ENCODE measurements at places on chromosomes 12 and 14.

GRCh38 chr12:97229004-97229403 is 233.6 kb upstream of the RMST start:
- no peak for DNase-seq

DNA sequence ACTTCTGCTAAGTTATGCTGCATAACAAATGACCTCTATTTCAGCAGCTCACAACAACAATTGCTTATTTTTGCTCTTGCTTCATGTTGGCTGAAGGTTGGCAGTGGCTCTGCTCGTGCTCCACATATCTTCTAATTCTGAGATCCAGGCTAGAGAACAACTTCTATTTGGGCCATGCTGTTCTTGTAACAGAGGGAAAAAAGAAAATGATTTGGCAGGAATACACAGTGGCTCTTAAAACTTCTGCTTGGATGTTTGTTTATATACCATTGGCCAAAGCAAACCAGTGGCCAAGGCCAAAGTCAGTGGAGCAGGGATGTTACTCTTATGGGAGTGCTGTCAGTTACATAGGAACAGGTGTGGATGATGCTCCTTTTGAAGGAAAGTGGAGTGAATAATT is 32.1 kb downstream of the GPHN start:
- DNase-seq = no peak

- DNase-seq = no peak
Observed at GRCh38 chr14:32478050-32478449, 149.0 kb downstream of the AKAP6 start.

DNA sequence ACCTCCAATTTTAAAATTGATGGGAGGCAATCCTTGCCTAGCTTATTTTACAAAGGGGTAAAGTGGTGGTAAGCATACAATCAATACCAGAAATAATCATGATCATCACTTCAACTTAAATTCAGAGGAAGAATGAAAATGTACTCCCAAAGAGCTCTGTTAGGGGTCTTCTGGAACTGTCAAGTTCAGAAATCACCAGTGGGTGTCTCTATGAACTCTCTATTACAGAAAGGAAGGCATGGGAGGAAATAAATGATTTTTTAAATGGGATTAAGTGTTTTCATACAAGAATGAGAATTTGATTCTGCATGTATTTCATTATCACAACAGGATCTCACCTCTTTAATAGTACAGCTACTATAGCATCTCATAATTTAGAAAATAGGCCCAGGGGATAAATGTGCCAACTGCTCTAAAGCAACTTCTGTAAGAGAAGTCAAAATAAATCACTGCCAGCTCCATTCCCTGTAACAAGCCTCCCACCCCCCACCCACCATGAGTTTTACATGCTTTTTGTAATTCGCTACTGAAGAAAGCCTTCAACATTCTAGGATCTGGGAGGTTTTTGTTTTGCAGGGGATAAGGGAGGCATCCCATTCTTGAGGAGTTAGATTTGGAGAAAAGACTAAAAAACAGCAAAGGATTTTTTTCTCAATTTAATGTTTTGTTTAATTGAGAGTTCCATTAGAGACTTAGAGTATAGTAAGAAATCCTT is 9.7 kb downstream of the DCP1B start:
- no peak for DNase-seq

GRCh38 chr12:43338848-43339526 is 213.0 kb downstream of the ADAMTS20 start:
- DNase-seq = no peak

- no peak for DNase-seq
Observed at GRCh38 chr12:26623136-26623535, 209.9 kb downstream of the ITPR2 start.

DNA sequence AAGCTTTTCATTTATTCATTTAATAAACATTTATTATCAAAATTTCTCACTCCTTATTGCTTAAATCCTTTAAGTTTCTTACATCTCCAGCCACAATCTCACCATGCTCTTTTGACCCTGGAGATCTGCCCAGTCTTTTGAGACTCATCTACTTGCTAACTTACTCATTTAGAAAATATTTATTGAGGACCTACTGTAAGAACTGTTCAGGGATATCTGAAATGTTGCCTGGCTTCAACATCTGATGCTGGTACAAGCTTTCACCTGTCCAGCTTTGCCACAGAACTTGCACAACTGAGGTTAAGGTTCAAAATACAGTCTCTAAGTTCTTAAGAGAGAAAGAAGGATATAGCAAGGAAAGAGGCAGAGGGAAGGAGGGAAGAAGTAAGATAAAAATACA is 17.5 kb upstream of the GXYLT1 start:
- no peak for DNase-seq

GRCh38 chr12:25155022-25155576 is 39.9 kb downstream of the DNAI7 start:
- peak; percentile 55 for DNase-seq

DNA sequence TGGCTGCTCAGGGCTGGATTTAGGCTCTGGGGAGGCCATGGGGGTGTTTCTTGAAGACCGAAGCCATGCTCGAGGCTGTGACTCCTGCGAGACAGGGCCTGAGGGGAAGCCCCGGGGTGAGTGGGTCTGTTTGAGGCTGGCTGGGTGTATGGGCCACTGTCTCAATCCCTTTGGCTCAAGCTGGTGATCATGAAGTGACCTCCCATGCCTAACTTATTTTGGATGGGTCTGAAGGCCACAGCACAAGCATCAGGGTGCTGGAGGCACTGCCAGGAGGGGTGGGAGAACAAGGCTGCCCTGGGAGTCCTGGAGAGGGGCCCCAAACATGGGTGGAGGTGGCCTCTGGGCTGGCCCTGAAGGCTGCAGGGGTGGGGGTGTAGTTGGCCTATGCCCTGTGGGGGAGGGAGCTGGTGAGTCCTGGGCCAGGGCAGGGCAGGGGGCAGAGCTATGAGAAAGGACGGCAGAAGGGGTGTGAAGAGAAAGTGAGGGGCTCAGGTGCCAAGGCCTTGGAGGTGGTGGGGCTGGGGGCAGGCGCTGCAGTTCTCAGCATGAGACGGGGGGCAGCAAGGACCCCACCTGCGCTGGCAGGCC is 100.9 kb downstream of the KIF26A start:
- no peak for DNase-seq

GRCh38 chr12:48165089-48165981 is 8.0 kb upstream of the ASB8 start:
- peak; percentile 69 for DNase-seq

- DNase-seq = peak; percentile 72
Observed at GRCh38 chr12:69330475-69331473, 17.4 kb upstream of the LYZ start.

DNA sequence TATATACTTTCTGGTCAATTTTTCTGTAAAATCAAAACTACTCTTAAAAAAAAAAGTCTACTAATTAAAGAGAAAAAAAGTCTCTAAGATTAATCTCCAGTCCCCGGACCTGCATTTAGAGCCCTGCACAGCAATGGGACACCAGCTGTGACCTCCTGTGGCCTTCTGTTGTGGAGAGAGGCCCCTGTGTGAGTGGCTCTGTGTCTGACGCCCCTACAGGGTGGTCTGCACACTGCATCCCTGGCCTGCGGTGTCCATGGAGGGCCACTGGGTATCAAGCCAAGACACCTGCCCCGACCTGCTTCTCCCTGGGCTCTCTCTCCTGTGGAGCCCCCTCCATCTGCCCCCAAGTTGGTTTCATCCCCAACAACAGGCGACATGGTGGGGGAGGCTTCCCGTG is 248.0 kb upstream of the DIO3 start:
- DNase-seq = no peak

DNA sequence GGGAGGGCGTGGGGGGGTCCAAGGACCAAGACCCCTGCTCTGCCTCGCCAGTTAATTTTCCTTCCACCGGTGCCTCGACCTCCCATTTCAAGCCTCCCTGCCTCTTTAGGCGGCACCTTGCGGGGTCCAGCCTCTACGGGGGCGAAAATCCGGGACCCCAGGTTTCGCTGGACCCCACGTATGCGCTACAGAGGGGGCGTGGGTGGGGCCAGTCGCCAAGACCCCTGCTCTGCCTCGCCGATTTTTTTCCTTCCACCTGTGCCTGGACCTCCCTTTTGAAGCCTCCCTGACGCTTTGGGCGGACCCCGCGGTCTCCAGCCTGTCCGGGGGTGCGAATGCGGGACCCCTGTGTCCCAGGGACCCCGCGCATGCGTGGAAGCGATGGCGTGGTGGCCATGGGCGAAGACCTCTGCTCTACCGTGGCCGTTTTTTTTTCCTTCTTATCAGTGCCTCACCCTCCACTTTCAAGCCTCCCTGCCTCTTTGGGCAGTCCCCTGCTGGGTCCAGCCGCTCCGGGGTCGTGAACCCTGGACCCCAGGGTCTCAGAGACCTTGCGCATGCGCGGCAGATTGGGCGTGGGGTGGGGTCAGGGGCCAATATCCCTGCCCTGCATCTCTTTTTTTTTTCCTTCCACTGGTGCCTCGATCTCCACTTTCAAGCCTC is 324.2 kb downstream of the ALG10 start:
- no peak for DNase-seq

- no peak for DNase-seq
Observed at GRCh38 chr12:17134315-17134714, 528.4 kb upstream of the LMO3 start.

DNA sequence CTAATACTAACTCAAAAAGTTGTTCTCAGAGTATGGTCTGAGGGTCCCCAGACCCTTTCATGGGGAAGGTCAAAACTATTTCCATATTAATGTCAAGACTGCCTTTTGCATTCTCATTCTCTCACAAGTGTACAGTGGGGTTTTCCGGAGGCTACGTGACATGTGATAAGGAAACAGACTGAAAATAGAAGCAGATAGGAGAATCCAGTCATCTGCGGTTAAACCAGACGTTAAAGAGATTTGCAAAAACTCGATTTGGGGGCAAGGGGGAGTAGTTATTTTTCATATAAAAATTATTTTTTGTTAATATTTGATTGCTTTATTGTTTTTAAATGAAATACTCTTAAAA is 1.0 kb upstream of the NAP1L1 start:
- DNase-seq = peak; percentile 59

GRCh38 chr12:63911341-63911740 is 66.8 kb downstream of the SRGAP1 start:
- DNase-seq = no peak

GRCh38 chr12:120941846-120942405 is 36.4 kb upstream of the HNF1A start:
- no peak for DNase-seq

GRCh38 chr14:61925043-61925442 is 162.8 kb downstream of the SNAPC1 start:
- no peak for DNase-seq

- no peak for DNase-seq
Observed at GRCh38 chr14:54094765-54095164, 138.1 kb upstream of the BMP4 start.

GRCh38 chr14:69464829-69465228 is 19.7 kb upstream of the PLEKHD1 start:
- DNase-seq = no peak

DNA sequence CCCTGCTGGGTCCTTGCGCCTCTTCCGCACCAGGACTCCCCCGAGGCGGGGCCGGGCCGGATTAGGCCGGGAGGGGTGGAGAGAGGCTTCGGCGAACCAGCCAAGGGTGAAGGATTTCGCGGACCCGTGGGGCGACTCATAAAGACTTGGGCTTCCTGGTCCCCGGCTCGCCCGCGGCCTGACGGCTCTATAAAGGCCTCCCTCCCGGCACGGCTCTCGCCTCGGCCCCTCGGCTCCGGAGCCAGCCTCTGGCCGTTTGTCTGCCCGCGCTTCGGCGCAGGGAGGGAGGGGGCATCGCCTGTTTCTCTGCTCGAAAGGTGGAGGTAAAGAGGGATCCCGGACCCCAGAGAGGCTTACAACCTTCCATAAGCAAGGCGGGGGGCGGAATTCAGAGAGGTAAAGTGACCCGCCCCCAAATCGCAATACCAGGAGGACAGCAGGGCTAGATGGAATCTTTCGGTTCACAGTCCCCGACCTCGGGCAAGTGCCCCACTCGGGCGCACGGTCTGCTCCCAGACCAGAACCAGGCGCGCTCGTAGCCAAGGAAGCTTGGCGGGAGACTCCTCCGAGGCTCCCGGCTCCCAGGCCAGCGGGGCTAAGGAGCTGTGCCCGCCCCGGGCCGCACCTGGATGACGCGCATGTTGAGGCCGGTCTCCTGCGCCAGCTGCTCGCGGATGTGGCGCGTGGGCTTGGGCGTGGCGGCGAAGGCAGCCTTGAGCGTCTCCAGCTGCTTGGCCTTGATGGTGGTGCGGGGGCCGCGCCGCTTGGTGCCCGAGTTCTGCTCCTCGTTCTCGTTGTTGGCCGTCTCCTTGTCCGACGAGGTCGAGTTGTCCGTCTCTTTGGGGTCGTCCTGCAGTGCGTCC is 3.9 kb downstream of the LHX5 start:
- no peak for DNase-seq

- no peak for DNase-seq
Observed at GRCh38 chr12:13976028-13976584, 5.3 kb downstream of the GRIN2B start.

DNA sequence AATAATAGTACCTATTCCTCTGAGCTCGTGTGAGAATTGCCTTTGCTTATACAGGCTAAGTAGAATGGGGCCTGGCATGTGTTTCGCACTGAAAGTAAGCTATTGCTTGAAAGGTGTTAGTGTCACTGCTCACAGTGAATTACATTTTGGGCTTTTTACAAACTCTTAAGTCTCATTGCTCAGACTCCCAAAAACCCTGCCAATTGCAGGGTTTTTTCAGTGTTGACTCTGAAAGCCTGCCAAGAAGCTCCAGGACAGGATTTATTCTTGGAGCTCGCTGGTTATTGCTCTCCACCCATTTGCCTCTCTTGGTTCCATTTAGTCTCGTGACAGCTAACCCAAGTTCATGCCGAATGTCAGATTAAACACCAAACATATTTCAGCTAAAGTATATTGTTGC is 39.8 kb downstream of the NOPCHAP1 start:
- DNase-seq = no peak

GRCh38 chr14:101372894-101373620 is 188.2 kb upstream of the DIO3 start:
- no peak for DNase-seq

GRCh38 chr14:34439090-34439489 is 22.9 kb downstream of the SPTSSA start:
- DNase-seq = no peak

DNA sequence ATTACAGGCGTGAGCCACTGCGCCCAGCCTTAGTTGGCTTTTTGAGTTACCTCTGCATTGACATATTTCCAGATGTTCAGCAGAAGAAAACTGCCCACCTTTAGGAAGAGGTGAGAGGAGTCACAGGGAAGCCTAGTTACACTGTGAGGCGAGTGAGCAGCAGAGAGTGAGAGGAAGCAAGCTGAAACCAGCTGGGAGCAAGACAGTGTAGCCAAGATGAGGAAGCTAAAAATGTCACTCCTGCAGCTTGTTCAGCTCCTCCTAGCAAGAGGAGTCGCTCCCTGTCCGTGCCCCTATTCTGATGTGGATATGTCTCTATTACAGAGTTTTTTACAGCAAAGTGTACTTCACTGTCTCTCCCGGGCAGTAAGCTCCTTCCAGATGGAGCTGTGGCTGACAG is 127.6 kb downstream of the GXYLT1 start:
- no peak for DNase-seq

DNA sequence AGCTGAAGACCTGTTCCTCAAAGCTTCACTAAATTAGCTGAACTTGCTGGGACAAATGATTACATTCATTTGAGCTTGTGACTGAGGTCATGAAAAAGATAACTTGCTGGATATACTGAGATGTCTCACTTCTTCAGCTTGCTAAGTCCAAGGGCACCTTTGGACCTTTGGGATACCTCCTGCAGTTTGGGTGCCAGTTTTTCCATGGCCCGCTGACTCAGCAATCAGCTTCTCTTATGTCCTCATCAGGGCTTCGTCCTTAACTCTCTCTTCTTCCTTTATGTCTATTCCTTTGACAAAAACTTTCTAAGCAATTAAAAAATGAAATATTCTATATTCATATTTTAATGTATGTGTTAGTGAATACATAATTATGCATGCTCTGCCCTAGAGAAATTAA is 45.6 kb downstream of the OVCH1 start:
- DNase-seq = no peak

- peak; percentile 9 for DNase-seq
Observed at GRCh38 chr12:102769323-102769916, 147.6 kb downstream of the PAH start.
